ENCODE measurements at places on chromosomes 3 and 15.

DNA sequence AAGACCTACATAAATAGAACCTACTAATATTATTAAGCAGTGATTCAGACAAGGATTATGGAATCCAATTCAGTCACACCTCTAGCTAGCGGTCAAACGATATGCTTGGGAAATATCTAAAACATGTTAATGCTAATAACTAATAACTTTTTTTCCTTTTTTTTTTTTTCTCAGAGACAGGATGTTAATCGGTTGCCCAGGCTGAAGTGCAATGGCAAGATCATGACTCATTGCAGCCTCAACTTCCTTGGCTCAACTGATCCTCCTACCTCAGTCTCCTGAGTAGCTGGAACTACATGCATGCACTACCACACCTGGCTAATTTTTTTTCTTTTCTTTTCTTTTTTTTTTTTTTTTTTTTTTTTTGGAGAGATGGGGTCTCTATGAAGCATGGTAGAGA, 124.1 kb downstream of the NR2E3 start:
- no peak for DNase-seq

- DNase-seq, result no peak
Measured at GRCh38 chr3:156668073-156668763, 6.2 kb upstream of the TIPARP start.

DNA sequence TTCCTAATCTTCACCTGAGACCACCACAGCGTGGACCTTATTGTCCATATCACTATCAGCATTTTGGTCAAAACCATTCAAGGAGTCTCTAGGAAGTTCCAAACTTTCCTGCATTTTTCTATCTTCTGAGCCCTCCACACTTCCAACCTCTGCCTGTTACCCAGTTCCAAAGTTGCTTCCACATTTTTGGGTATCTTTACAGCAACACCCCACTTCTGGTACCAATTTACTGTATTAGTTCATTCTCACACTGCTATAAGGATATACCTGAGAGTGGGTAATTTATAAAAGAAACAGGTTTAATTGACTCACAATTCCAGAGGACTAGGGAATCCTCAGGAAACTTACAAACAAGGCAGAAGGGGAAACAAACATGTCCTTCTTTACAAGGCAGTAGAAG, 103.3 kb upstream of the CBLB start:
- no peak for DNase-seq

GRCh38 chr3:108552267-108553159, 36.7 kb downstream of the CIP2A start:
- DNase-seq, result no peak

DNA sequence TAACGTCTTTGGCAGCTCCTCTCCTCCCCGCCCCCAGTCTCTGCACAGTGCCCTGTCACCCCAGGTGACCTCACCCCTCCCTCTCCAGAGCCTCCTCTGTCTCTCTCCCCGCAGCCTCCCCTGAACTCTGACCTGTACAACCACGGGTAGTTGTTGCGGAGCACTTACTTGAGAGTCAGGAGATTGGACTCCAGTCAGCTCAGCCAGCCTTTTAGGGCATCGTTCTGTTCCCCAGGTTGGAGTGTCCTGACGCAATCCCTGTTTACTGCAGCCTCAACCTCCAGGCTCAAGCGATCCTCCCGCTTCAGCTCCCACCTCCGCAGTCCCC, 177.7 kb downstream of the UACA start:
- no peak for DNase-seq

DNA sequence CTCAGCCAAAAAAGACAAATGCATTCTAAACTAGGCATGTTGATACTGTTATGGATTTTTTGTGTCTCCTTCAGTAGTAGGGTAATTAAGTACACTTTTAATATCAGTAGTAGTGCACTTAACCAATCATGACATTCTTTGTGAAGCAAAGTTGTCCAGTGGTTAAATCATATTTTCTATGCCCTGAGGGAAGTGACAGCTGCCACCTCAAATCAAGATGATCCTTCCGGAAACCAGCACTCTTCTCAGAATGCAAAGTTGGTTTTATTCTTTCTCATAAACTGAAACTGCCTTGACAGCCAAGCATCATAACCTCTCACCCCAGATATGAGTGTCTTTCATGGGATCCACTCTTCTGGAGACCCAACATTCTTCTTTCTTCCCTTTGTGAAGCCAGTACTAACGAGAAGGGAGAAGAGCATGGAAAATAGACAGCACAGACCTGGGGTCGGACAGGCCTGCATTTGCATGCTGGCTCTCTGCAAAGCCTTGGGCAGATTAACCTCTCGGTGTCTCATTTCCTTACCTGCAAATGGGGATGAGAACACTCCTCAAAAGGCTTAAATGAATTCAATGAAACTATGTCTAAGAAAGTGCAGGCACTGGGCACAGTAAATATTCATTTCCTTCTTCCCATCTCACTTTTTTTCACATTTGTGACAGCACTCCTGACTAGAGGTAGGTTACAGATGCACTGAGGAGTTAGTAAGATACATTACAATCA, 13.2 kb downstream of the AAGAB start:
- DNase-seq, result no peak

- no peak for DNase-seq
Measured at GRCh38 chr3:187669675-187670504, at the start of gene SST. Gene SST (minus strand): TSS chr3:187670394. CDS start chr3:187670291, 103 bp downstream.

DNA sequence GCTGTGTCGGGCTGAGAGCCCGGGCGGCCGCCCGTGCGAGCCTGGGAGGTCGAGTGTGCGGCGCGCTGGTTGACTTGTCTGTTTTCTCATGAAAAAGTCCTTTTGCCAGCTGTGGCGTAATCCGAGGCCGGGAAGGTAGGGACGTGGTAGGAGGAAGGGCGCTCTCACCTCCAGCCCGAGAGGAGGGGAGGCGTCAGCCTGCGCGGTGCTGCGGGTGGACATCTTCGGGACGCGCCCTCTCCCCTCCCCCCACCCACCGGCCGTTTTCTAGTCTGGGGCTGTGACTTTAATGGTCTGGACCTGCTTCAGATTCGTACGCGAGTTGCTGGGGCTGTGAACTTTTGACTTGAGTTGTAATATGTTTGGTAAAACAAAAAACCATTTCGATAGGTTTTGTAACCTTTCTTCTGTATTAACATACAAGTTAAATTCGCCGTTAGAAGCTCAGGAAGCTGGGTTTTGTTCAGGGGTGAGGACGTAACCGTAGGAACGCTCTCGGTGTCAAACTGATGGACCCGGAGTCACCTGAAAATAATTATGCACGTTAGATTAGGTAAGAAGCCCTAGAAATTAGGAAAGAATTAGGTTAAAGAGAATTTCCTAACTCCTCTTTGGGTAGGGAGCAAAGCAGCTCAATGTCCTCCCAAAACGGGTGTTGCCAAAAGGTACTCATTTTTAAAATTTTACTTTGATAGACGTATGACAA, 762 bp downstream of the NCK1 start:
- no peak for DNase-seq

DNA sequence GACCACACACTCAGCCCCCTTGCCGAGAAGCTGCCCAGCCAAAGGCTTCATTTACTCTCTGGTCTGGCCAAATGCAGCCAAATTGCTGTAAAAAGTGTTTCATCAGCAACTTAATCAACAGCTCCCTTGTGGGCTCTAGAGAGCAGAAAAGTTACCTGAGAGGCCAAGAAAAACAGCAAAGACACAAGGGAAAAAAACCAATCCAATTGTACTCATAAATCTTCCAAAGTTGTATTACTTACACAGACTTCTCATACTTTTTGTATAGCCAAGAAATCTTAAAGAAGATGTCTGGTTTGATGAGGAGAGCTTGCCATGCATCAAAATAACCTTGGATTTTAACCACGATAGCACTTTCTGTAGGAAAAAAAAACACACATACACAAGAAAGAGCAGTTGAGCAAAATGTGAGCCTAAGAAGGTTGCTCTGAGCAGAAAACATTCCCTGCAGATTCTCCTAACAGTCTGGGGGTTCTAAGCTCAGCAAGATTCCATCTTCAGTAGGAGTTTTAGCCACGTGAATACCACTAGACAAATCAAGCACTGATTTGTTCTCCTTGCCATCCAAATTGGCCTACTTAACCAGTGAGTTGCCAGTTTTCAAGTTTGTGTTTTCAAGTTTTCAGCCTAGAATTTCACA, 120.0 kb downstream of the CYP19A1 start:
- no peak for DNase-seq

- DNase-seq, result no peak
Measured at GRCh38 chr15:88994286-88994685, 81.1 kb upstream of the MFGE8 start.

All from stimulated activated CD4-positive, alpha-beta T cell treated with anti-CD3 and anti-CD28 coated beads, Interleukin-1b, Interleukin-23, amount 100 ng/mL, for 1 hour (primary cell).